ENCODE measurements at places on chromosomes 11 and 22.

- DNase-seq = no peak
These were observed 63.5 kb downstream of the BRD1 start for GRCh38 chr22:49764127-49764581.

DNA sequence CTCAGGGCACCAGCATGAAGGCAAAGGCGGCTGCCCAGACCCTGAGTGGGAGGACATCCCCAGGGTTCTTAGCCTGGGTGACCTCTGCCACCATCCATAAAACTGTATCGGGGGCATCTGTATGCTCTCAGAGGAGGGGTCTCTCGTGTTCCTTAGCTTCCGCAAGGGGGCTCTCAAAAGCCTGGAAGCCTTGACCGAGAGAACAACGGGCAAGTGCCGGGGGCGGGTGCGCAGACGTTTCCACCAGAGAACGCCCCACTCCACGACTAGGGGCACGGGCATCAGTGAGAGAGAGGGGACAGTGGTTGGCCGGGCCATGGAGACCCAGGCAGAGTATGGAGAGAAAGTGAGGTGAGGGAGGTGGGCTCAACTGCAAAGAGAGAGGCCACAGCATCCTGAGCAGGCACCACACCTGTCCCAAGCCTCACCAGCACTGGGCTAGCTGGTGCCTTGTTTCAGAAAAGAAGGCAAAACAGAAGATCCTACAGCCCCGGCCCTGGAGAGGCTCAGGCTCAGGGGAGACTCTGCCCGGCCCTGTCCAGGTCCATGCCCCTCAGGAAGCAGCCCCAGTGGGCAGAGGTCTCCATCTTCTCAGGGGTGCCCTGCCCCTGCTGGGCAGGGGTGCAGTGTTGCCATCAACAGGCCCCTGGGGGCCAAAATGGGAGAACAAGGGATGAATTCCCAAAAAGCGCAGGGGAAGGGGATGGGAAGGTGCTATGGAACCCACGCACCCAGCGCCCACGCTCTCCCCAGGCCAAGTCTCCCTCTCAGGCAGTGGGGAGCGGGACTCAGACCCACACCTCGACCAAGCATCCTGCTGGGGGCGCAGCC, 5.9 kb downstream of the TSPAN32 start:
- DNase-seq = no peak

DNA sequence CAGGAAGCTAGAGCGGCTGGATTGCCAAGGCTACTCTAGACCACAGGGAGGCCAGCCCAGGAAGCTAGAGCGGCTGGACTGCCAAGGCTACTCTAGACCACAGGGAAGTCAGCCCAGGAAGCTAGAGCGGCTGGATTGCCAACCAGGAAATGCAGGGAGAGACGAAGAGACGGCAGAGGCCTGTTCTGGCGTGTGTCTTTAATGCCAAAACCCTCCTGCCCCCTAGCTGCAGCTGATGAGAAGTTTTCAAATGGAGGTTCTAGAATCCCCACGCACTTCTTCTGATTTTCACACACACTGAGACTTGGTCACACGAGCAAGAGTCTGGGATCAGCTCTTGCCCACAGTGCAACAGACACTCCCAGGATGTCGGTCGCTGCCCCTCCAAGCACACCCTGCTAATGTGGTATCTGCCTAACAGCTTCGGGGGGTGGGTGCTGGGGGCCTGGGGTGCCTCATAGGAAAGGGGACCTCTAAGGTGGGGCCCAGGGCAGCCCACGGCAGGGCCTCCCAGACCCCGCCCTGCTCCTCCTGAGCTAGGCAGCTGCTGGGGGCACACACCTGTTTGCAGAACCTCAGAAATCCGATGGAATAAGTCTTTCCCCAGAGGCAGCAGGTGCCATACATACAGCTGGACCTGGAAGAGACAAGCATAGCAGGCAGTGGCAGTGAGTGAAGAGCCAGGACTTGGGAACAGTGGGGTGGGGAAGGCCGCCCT, 28.5 kb downstream of the MAFF start:
- DNase-seq = no peak

- DNase-seq = no peak
These were observed 22.2 kb downstream of the RRAS2 start for GRCh38 chr11:14336507-14337503.

GRCh38 chr22:42820045-42820763, 36.9 kb downstream of the ARFGAP3 start:
- DNase-seq = no peak

DNA sequence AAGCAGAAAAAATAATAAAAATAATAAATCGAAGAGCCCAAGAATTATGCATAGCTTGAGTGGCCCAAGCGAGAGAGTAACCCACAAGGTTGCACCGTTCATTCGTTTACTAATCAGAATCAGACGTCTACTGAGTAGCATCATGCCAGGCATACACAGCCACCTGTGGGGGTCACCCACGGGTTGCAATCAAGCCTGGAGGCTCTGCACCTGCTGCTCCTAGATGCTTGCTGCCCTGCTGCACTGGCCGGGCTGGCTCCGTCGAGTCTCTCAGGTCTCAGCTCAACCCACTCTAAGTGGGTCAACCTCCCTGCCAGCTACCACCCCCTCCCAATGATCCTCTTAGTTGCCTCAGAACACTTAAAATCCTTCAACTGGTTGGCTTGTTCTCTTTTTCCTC, 2.0 kb upstream of the TESMIN start:
- no peak for DNase-seq

- DNase-seq = no peak
These were observed 8.2 kb downstream of the RTL6 start for GRCh38 chr22:44489817-44490216.

DNA sequence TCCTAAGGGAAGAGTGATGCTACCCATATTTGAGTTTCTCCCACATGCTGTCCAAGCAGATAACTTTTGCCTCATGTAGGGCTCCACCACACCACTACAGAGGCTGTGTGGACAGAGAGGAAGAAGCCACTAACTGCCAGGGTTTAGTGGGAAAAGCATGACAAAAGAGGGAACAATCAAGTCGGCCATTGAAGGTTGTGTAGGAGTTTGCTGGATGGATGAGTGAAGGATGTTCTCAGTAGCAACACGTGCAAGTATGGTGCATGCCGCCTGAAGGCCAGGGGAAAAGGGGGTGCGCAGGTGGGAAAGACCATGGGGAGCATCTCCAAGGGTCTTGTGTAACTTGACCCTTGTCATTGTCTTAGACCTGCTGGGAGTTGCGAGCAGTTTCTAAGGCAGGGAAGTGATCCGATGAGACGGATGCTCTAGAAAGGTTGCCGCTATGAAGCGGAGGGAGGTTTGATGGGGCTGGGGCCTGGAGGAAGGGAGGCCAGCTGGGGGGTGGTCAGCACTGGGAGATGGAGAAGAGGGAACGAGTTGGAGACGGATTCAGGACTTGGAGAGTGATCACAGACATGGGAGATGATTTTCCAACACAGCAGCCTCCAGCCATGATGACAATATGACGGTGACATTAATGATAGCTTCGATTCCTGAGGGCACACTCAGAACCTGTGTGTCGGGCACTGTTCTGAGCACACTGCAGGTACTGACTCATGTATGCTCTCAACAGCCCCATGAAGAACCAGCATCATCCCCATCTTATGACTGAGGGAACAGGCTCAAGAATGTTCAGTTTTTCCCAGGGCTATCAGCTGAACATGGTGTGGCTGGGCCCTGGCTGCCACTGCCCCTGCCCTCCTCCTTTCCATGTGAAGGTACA, 53.7 kb downstream of the CD6 start:
- DNase-seq = no peak

GRCh38 chr11:32045456-32045855, 45.4 kb upstream of the RCN1 start:
- no peak for DNase-seq

GRCh38 chr11:39570526-39570925, 1888.9 kb downstream of the LRRC4C start:
- DNase-seq = no peak

DNA sequence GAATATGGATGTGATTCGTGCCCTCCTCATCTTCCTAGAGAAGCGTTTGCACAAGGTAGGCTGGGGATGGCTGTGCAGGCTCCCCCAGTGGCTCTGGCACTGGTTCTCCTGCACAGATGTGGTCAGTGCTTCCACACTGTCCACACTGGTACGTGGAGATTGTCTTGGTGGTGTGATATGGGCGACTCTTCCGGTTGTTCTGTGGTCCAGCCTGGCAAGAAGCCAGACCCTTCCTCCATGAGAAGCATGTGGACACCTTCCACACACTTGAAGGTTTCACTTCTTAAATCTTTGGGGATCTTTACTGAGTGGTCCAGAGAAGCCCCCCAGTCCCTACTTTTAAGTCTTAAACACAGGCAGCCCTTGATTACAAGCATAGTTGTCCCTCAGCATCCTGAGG, 3.8 kb downstream of the RIC8A start:
- DNase-seq = no peak

DNA sequence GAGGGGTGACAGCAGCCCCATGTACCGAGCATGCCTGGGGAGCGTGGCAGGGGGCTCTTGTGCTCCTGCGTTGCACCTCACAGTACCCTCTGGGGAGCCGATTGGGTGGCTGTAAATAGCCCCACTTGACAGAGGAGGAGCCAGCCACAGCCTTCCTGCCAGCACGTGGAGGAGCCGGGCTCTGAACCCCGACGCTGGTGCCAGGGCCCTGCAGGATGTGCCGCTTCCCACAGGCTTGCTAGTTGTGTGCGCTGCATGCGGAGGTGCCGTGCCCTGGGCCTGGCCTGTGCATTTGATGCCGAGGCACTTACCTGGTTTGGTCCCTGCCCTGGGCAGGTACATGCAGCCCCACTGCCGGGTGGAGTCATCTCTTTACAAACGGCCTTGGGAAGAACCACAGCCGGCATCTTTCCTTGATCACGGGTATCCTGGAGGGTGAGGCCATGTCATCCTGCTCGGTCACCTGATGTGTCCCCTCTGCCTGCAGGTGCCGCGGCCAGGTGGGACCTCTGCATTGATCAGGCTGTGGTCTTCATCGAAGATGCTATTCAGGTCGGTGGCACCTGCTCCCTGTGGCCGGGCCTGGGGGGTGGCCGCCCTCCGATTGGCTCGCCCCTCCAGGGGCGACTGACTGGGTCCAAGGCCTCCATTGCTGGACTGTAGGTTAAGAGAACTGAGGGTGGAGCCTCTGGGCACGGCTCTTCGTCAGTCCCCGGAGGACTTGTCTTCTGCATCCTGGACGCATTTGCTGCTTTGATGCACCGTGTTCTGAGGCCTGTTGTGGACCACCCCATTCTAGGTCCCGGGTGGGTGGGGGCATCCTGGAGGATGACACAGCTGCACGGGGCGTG, 5.0 kb downstream of the TPCN2 start:
- DNase-seq = no peak

DNA sequence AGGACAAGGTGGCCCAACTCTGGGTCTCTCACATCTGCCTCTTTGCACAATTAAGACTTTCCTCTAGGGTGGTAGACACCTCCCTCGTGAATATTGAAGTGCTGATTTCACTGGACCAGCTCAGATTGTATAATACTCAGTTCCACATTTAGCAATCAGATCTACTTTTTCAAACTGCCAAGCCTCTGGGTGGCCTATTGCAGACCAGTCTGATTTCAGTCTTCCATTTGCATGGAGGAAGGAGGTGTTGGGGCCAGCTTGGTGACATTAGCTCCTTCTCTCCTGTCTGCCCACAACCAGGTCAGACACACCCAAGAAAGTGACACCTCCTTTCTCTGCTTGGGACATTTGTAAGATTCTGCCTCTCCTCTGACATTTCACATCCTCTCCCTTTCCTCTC, 78.2 kb downstream of the PPFIBP2 start:
- DNase-seq = no peak

DNA sequence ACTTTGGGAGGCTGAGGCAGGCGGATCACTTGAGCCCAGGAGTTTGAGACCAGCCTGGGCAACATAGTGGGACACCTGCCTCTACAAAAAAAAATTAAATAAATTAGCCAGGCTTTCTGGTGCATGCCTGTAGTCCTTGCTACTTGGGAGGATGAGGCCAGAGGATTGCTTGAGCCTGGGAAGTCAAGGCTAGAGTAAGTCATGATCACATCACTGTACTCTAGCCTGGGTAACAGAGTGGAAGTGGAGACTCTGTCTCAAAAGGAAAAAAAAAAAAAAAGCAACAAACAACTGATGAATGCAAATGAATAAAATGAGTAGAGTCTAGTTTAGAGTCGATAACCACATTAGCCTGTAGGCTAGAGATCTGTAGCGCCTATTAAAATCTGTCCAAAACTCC, 3.9 kb upstream of the BCL2L13 start:
- DNase-seq = no peak

DNA sequence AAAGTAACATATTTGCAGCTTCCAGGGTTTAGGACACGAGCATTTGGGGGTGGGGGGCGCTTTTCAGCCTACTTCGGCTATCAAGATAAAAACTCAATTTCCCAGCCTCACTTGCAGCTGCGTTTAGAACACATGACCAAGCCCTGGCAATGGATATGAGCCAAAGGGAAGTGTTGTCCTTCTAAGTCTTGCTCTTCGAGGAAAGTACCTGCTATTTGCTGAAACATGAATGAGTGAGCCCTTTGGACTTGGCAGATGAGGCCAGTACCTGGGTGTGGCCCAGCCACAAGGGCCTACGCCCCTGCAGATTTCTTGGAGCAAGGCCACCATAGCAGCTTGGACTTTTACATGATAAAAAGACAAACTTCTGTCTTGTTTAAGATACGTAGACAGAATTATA, 60.2 kb upstream of the SORL1 start:
- no peak for DNase-seq

GRCh38 chr22:20035375-20036083, 14.6 kb downstream of the TANGO2 start:
- DNase-seq = no peak

GRCh38 chr11:19723572-19724342, 11.1 kb downstream of the NAV2 start:
- DNase-seq = peak; percentile 25

- no peak for DNase-seq
These were observed 83.1 kb downstream of the OR5AK2 start for GRCh38 chr11:57071829-57072228.

DNA sequence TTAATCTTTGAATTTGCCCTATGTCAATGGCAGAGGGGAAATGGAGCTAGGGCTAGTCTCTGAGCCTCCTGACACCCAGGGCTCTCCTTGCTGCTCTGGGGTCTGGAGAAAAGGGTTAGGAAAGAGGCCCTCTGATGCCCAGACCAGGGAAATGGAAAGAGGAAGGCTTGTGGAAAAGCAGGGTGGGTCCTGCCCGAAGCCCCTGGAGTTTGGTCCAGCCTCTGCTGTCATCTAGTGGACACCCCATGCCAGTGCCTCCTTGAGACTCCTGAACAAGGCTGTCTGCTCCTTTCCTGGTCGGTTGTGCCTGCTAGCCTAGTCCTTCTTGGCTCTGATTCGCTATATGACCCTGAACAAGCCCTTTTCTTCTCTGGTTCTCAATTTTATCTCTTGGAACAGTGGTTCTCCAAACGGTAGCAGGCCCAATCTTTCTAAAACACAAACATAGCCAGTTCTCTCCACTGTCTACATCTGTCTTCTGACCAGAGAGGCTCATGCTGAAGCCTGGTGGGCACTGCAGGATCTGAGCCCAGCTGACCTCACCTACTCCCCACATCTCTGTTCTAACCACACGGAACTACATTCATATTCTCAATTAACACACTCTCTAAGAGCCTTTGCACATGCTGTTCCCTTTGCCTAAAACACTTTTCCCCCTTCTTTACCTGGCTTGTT, 8.8 kb upstream of the PLA2G3 start:
- no peak for DNase-seq

- no peak for DNase-seq
These were observed 415 bp downstream of the CENATAC start for GRCh38 chr11:118998388-118998717.
